ENCODE measurements at places on chromosomes 1 and 21. TPM values are rescaled to one million over a fixed set of nuclear protein-coding genes. Genes with fewer than 3 reads are reported as not detected.
A peak's percentile ranks its signal among the peaks of the same experiment; 100 is the strongest.

Gene B3GALT5
- 0.27 TPM for total RNA-seq

Gene CRYAA
- total RNA-seq, result not detected

Gene HIVEP3
- total RNA-seq, result 0.93 TPM

Gene KCNA2
- 0.75 TPM for total RNA-seq

DNA sequence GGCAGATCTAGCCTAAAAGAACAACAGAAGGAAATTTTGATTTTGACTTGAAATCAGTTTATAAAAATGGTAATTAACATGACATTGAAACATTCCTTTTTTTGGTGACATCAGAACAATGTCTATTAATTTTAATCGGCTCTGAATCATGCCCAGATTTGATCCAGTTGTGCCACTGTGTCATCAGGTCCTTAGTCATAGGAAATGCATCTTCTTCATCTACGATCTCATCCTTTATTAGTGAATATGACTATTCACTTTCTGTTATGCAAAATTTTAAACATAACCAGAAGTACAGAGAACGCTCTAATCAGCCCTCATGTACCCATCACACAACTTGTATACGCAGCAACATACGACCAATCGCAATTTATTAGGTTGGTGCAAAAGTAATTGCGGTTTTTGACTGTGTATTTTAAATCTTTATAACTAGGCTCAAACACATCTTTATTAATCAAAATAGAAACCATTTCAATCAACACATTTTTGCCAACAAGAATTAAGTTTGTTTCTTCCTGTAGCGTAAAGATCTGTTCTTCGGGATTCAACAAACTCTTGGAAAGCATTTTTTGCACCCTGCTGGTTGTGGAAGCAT, 40.3 kb upstream of the TLR5 start:
- no peak for DNase-seq

- DNase-seq, result peak; percentile 18
Observed at GRCh38 chr1:233289676-233290075, 5.8 kb downstream of the PCNX2 start.

GRCh38 chr1:246907472-246907871, 24.3 kb downstream of the AHCTF1 start:
- DNase-seq, result peak; percentile 77

DNA sequence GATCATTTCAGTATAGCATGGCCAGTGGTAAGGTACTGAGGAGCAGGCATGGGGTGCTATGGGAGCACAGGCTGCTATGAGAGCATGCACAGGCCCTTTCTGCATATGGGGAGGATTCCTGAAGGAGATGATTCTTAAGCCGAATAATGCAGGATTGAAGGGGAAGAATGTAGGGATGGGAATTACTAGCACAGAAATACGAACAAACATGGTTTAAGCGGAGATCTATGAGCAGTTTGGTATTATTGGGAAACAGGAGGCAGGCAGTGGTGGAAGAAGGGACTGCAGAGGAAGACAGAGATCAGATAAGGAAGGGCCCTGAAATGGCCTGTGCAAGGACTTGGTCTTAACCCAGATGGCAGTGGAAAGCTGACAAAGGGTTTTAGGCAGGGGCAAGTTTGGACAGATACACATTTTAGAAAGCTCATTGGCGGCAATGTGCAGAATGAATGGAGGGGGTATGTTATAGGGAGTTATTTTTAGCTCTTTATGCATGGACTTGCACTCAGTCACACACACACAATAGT, 1.7 kb downstream of the OSCP1 start:
- DNase-seq, result no peak

DNA sequence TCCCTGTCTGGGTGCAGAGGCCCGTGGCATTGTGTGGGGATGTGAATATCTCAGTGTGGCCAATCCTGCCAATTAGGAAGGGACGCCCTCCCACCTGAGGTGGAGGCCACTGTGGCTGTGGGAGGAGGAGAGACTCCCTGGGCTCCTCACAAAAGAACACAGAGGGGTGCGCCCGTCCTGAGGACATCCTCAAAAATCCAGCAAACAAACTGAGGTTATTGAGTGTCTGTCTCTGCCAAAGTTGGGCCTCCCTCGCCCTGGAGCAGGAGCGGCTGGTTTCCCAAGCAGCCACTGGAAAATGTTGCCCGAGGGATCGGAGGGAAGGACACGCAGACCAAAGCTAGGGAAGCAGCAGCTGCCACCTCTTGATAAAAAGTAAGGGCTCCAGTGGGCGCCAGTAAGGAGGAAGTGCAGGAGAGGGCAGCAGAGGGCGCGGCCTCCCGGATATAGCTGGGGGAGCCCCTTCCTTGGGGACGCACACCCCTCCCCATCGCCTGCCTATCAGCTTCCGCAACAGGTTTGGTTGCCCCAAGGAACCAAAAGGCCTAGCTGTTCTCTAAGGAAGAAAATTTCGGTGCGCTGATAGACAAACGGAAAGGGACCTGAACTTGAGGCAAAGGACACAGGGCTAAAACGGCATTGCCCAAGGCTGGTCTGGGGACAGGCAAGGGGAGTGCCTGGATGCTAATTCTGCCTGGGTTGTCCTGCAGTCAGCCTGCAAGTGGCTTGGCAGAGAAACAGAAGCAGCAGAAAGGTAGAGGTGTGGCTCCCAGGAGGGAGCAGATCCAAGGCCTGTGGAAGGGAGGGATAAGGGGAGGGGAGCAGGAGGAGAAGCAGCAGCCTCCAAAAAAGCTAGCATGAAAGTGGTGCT, 1.7 kb upstream of the GRIK3 start:
- no peak for DNase-seq

DNA sequence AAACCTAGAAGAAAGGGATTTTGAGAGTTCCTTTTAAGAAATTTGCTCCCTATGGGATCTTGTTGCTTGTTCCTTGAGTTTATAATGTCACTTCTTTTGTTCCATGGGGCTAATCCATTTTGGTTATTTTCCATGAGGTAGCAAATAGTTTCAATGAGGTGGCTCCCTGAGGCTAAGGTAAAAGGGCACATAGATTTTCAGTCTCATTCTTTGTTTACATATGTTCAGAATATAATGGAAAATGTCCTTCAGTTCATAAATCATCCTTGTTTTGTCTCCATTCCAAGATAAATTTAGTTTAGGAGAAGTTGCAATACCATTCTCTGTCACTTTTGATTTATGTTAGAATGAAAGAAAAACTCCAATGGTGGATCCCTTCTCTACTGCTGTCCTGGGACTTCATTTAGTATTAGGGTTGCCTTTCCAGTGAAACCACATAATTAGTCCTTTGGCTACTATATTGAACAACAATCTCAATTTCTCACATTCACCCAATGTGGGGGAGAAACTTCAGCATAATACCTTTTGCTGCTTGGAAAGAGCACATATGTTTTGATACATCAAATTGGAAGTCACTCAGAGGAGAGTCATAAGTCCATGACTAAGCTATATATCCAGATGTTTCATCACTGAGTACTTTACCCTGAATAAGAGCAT, 80.9 kb upstream of the ADAMTS5 start:
- peak; percentile 22 for DNase-seq

- DNase-seq, result no peak
Observed at GRCh38 chr1:59266927-59267293, 30.0 kb upstream of the FGGY start.

Measured in muscle of leg (tissue), 16 donors.